ENCODE measurements at places on chromosomes 13 and 19.

GRCh38 chr13:32059511-32059984 lies 28.0 kb downstream of the FRY start:
- no peak for DNase-seq

- DNase-seq, result no peak
Measured at GRCh38 chr19:43595605-43595998, 332 bp downstream of the IRGQ start.

DNA sequence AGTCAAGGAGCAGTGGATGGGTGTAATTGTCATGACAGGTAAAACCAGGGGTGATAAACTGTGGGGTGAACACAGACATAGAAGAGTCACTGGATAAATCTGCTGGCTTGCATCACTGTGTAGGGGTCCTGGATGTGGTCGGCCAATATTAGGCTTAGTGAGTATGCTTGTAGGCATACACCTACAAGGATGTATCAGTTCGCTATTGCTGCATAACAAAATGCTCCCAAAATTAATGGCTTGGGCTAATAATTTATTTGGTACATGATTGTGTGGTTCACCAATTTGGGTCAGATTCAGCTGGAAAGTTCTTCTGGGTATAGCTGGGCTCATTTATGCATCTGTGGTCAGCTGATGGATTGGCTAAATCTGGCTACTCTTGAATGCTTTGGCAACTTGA lies 11.2 kb upstream of the EVI5L start:
- no peak for DNase-seq

DNA sequence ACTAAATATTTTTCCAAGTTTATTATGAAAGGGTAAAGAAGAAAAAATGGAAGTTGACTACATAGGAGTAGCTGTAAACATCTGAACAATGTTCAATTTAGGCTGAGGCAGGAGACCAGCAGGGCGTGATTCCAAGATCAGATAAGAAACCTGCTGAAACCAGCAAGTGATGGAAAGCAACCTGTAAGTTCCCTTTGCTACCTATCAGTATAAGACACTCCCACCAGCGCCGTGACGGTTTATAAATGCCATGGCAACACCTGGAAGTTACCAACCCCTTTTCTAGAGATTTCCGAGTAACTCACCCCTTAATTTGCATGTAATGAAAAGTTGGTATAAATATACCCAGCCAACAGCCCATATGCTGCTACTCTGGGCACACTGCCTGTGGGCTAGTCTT lies 1.1 kb upstream of the ZNF45 start:
- no peak for DNase-seq

DNA sequence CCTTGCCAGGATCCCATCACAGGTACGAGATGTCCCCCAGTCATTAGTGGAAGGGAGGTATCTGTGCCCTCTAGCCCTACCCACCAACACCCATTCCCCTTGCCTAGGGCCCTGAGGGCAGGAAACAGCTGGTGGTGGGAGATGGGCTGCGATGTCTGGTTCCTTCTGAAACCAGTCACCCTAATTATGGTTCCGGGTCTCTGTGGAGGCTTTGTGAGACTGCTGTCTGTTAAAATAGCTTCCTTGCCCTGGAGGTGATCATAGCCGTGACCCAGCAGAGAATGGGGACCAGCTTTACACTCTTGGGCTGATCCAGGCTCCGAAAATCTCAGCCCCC lies 5.5 kb downstream of the ALDH16A1 start:
- no peak for DNase-seq

DNA sequence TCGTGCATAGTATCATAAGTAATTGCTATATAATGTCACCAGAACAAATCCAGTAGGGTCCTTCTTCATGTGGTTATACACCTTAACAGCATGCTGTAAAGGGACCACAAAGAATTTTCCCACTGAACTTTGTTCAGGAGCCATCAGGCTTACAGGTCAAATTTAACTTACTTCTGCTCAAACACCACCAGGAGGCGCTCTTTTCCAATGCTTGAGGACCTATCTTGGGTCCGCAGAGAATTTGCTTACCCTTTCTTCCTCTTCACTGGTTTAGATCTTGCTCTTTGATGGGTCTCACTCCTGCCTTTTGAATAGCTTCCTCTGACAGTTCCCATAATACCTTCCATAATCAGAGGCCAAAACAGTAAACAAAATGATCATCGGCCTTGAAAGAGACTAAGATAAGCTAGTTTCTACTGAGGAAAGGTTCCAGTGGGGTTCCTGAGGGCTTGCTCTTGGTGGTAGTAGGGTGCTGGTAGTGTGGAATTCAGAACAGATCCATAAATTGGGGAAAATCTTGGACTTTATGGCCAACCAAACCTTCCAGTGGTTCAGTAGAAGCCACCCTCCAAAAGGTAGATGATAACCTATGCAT lies 37.4 kb downstream of the SCGB2B2 start:
- DNase-seq, result no peak

- no peak for DNase-seq
Measured at GRCh38 chr19:55632463-55632834, 8.1 kb upstream of the ZNF784 start.

DNA sequence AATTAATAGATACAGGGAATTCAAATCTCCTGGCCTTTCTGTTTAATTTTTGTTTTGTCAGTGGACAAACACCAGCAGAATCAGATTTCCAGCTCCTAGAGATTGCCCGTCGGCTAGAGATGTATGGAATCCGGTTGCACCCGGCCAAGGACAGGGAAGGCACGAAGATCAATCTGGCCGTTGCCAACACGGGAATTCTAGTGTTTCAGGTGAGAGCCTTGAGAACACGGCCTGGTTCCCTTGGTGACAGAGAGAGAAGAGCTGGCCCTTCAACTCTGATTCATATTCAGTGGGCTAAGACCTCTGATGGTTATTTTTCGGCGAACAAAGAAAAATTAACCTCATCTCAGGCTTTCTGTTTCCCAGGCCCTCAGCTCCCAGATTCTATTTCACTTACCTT lies 191.3 kb downstream of the STK24 start:
- DNase-seq, result no peak

DNA sequence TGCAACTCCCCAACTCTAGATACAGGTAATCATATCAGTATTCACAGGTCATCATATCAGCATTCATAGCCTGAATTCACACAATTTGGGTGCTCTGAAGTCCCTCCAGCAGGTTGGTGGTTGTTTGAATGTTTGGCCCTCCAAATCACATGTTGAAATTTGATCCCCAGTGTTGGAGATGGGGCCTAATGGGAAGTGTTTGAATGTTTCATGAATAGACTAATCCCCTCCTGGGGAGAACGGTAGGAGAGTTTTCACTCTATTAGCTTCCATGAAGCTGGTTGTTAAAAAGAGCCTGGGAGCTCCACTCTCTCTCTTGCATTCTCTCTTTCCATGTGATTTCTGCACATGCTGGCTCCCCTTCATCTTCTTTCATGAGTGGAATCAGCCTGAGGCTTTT lies 288.6 kb upstream of the PCDH9 start:
- DNase-seq, result no peak

DNA sequence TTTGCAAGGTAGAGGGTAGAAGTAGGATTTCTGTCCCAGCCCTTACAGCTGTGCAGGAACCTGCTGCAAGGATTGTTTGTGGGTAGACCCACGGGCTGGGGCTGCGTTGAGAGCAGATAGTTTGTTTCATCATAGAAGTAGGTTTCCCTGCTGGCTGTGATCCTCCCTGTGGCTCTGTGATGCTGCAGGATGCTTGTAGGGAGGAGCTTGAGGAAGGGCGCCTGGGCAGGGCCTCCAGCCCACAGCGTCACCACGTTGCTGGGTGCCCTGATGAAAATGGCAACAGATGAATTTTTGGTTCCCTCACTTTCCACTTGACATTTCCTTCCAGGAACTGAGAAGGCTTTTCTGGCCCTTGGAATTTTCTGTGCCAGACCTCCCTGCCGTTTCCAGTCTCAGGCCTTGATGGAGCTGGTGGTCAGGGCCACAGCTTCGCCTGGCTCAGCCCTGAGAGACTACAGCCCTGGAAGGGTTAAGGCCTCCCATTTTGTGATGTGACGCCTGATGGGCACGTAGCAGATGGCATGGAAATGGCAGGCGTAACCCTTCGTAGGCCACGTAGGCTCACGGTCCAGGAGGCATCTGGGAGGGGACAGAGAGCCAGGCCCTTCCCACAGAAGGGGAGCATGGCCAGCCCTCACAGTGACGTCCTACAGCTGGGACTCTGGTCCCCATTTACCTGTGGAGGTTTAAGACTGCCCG lies 42.2 kb downstream of the GATAD2A start:
- DNase-seq, result no peak

DNA sequence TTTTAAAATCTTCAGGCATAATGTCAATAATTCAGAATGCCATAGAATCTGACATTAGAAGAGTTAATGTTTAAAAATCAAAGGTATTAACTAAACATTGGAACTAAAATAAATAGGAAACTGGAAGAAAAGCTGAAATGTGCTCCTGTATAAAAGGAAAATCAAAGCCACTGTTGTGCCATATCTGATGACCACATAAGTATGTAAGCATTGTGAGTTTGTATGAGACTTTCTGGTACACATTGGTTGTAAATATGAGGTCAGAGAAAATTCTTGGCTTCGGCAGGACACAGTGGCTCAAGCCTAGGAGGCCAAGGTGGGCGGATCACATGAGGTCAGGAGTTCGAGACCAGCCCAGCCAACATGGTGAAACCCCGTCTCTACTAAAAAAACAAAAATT lies 48.3 kb upstream of the INTS6 start:
- DNase-seq, result no peak
